ENCODE measurements at places on chromosomes 6 and 20.

DNA sequence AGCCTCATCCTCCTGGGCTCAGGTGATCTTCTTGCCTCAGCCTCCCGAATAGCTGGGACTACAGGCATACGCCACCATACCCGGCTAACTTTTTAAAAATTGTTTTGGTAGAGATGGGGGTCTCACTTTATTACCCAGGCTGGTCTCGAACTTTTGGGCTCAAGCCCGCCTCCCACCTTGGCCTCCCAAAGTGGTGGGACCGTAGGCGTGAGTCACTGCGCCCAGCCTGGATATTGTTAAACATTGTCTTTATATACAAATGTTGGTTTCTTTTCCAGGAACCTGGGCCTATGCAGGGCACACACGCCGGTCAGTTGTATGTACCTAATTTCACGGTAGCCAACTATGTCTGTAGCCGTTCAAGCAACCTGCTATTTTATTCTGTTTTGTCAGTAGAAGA is 60.1 kb downstream of the SYNJ2 start:
- no peak for DNase-seq

- no peak for DNase-seq
These were observed 899.0 kb downstream of the TFAP2A start for GRCh38 chr6:9515633-9516606.

DNA sequence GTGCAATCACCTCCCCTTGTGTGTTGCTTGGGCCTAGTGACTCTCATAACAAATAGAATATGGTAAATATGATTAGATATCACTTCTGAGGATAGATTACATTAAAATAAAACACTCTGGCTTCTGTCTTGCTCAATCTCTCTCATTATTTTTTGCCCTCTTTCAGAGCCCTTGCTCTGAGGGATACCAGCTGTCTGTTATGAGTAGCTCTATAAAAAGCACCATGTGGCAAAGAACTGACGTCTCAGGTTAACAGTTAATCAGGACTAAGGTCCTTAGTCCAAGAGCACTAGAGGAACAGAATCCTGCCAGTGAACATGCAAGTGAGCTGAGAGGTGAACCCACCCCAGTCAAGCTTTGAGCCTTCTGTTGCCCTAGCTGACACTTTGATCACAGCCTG is 402.2 kb upstream of the HTR1E start:
- no peak for DNase-seq

DNA sequence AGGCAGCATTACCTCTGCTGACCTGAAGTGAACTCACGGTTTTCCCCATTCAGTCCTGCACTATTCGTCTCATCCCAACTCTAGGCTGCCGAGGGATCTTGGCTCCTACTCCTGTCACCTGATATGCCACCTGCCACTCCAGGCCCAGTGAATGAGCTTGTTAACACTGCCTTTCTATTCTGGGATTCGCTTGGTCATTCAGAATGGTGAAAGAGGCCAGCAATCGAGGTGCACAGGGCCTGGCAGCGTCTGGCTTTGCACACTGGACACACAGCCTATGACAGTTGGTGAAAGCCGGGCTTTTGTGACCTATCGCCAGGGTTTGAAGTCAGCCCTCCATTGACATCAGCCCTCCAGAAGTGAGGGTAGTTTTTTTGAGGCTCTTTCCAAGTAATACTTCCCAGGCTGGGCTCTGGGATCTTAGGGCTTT is 59.3 kb upstream of the MYL9 start:
- no peak for DNase-seq

- DNase-seq = peak; percentile 52
These were observed 584 bp downstream of the PTK7 start for GRCh38 chr6:43076464-43077332.

GRCh38 chr6:110980648-110981047 is 1.2 kb upstream of the RPF2 start:
- no peak for DNase-seq

GRCh38 chr6:4394786-4395185 is 259.4 kb upstream of the ECI2 start:
- peak; percentile 4 for DNase-seq

DNA sequence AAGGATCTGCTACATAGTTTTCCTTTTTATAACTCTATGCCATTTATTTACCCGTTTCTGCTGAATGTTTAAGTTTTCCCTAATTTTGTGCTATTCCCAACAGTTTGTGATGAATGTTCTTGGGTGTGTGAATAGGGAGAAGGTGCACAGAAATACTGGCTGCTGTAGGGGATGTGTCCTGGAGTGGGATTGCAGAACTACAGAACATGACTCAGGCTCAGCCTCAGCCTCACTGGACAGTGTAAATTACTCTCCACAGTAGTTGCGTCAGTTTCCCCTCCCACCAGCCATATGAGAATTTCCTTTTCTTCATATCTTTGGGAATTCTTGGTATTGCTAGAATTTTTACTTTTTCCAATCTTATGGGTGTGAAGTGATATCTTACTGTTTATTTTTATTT is 57.0 kb downstream of the SLX4IP start:
- no peak for DNase-seq

- DNase-seq = peak; percentile 83
These were observed 2.5 kb downstream of the IP6K3 start for GRCh38 chr6:33744001-33744848.

DNA sequence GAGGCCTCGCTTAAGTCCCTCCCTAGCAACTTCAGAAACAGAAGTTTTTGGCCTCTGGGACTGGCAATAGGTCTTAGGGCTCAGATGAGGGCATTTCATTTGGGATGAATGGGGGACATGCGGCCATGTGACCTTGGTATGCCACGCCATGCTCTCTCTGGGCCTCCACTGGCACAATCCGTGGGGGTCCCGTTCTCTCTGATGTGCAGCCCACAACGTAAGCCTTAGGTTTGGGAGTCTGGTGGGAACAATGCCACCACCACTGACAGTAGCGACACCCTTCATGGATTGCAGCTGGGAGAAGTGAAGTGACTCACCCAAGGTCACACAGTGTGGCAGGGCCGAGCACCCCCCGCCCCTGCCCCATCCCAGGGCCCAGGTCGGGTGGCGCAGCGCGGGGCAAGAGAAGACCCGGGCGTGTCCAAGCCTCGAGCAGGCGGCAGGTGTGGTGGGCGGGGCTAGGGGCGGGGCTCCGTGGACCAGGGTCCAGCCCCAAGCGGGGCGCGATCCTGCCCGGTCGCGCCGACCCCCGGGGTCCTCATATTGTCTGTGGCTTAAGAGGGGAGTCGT is 864 bp upstream of the CEBPB start:
- peak; percentile 69 for DNase-seq

DNA sequence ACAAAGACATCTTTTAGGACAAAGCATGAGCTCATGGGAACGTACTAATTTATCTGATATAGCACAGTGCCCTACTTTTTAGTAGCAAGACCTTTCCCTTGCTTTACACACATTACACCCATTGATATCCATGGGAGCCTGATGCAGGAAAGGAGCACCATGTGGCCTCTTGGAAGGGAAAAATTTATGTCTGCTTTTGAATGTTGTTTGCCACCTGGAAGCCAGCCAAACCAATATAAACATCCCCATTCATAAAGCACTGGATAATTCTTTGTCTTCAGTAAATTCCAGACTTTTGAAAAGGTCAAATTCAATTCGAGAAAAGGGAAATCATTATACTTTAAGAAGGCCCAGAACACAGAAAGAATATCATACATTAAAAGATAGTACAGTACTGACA is 152.3 kb upstream of the BEND6 start:
- DNase-seq = no peak

DNA sequence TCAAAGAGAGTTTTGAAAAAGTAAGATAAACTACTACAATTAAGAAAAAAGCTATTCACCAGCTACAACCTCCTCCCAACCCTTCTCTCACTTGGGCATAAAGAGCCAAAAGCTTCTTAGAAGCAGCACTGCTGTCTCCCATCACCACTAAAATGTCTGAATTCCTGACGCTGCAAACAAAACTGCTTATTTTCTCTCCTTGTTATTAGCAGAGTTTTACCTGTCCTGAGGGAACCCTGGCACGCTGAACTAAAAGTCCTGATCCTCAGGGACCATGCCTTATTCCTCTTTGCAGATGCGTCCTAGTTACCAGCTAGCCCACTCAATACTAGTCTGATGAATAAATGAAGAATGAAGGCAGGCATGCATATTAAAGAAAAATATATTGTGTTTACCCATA is 1.1 kb downstream of the HACE1 start:
- peak; percentile 15 for DNase-seq

DNA sequence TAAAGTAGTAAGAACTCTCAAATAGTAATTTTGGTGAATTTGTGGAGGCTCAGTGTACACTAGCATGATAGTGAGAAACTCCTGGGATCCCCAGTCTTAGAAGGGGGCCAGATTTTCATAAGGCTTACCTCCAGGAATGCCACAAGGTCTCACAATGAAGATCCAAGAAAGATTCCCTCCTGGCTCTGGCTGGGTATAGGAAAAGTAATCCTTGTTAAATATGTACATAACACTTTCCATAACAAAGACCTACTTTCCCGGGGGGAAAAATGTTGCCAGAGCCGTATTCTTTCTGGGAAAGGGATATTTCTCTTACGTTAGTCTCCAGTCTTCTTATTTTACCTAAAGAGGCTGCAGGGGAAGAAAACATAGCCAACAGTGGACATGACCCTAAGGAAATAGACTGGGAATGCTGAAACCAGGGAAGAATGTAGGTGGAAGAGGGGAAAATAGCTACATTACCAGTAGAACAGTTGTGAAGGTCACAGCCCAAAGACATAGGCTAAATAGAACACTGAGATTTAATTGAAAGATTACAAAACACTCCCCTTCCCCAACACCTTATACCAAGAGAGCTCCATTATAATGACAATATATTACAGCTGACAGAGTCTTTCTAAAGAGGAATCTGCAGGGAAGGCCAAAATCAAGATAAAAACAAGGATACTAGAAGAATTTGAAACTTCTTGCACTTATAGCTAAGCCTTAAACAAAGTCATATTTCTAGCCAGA is 34.9 kb upstream of the ISM1 start:
- no peak for DNase-seq

GRCh38 chr20:53312957-53313356 is 280.7 kb downstream of the ZNF217 start:
- no peak for DNase-seq

- peak; percentile 21 for DNase-seq
These were observed 18.2 kb downstream of the KCNQ5 start for GRCh38 chr6:72639920-72640614.
